PC-9 (cell line): ENCODE measurements at places on chromosomes 2 and 18. TPM values are rescaled to one million over a fixed set of nuclear protein-coding genes. Genes with fewer than 3 reads are reported as not detected.

The GALR1 gene
- not detected in 2 replicates for total RNA-seq

The NT5C1B gene
- not detected in 2 replicates for total RNA-seq

The PPIL3 gene
- total RNA-seq = 41.0 and 49.0 TPM in 2 replicates

The STARD7 gene
- 171 and 189 TPM in 2 replicates for total RNA-seq

The ANKRD29 gene
- 4.3 and 4.6 TPM in 2 replicates for total RNA-seq

The MPP4 gene
- total RNA-seq = not detected in 2 replicates

GRCh38 chr2:60958800-60959199, 58.7 kb upstream of the PEX13 start:
- H3K4me1 ChIP-seq = peaks cover 61% of the 10 kb centered on the region
- H3K27ac ChIP-seq = peak overlapping the region; percentile 77
- peaks cover 2% of the 10 kb centered on the region; the same call in 1 of the 2 replicates for H3K36me3 ChIP-seq
- H3K27me3 ChIP-seq = no peaks in the 10 kb centered on the region
- no peak overlapping the region for H3K4me3 ChIP-seq
- DNase-seq = no peak

DNA sequence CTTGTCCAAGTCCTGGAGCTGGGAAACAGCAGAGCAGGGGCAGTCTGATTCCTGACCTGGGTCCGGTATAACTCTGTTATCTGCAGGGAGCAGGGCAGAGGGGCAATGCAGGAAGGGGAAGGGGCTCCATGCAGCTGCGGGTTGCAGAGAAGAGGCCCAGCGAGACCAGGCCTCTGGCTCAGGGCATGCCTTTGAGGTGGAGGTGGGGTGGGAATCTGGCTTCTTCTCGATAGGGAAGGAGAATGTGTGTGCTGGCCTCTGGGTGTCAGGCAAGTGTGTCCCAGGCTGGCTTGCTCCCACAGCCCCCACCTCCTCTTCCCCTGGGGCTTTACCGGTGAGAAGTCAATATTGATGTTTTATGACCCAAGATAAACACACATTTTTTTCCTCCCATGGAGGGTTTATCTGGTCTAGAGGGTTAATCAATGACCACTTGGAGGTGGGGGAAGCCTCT, 187.1 kb upstream of the HAAO start:
- peaks cover 10% of the 10 kb centered on the region for H3K4me1 ChIP-seq
- no peak overlapping the region for H3K4me3 ChIP-seq
- H3K27ac ChIP-seq = no peak overlapping the region
- no peak for DNase-seq
- no peaks in the 10 kb centered on the region for H3K36me3 ChIP-seq

- H3K36me3 ChIP-seq = no peaks in the 10 kb centered on the region
- no peaks in the 10 kb centered on the region for H3K27me3 ChIP-seq
- no peak overlapping the region for H3K27ac ChIP-seq
- H3K4me1 ChIP-seq = peaks cover 44% of the 10 kb centered on the region
- H3K4me3 ChIP-seq = no peak overlapping the region
Measured at GRCh38 chr2:48105848-48106247, 199.6 kb upstream of the FBXO11 start.

DNA sequence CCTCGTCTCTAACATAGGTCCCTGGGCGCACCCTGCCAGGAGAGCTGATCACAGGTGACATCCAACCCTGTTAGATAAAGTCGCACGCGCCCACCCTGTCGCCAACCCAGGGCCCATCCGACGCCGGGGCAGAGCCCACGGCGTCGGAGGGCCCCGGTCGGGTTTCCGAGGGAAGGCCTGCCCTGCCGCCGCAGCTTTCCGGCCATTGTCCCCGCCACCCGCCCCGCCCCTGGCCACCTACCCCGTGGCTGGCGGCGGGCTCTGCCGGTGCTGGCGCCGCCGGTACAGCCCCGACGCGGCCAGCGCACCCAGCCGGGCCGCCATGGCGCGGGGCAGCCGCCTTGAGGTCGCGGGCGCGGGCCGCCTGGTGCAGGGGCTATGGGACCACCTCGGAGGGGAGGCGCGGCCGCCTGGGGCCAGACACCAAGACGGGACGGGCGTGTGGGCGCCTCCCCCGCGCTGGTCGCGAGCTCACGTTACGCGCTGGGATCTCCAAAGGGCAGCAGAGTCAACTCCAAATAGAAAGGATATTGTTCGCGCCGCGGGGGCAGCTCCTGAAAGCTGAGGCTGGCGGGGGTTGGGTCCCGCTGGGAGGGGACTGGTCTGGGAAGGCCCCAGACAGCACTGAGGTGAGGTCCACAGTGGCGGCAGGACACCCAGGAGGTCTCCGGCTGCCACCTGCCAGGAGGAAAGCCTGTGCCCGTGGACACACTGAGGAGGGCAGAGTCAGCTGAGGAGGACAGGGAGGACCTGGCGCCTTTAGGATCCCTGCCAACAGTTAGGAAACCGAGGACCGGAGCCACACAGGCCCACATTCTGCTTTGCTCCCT, 11.1 kb downstream of the LIMS2 start:
- DNase-seq = no peak
- H3K36me3 ChIP-seq = no peaks in the 10 kb centered on the region
- H3K4me1 ChIP-seq = no peaks in the 10 kb centered on the region
- H3K27ac ChIP-seq = no peak overlapping the region
- no peak overlapping the region for H3K4me3 ChIP-seq

DNA sequence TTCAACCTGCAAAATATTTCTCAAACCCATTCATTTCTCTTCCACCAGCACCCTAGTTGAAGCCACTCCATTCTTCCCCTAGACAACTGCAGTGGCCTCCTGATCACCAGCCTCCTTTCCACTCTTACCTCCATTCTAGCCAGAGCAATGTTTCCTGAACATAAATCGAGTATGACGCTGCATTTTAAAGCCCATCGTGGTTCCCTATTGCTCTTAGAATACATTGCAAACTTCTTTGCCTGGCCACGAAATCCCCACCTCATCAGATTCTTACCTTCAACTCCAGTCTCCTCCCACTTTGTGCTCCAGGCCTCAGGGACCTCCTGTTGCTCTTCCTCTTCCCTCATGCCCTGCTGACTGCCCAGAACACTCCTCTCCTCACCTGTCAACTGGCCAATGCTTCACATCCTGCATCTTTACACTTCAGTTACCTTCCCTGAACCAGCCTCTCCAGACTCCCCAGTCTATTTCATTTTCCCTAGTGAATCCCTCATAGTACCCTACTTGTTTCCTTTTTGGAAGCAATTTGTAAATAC, 176.5 kb upstream of the CTAGE1 start:
- no peaks in the 10 kb centered on the region for H3K4me1 ChIP-seq
- no peaks in the 10 kb centered on the region for H3K36me3 ChIP-seq
- no peaks in the 10 kb centered on the region for H3K27me3 ChIP-seq
- DNase-seq = no peak
- no peak overlapping the region for H3K27ac ChIP-seq

DNA sequence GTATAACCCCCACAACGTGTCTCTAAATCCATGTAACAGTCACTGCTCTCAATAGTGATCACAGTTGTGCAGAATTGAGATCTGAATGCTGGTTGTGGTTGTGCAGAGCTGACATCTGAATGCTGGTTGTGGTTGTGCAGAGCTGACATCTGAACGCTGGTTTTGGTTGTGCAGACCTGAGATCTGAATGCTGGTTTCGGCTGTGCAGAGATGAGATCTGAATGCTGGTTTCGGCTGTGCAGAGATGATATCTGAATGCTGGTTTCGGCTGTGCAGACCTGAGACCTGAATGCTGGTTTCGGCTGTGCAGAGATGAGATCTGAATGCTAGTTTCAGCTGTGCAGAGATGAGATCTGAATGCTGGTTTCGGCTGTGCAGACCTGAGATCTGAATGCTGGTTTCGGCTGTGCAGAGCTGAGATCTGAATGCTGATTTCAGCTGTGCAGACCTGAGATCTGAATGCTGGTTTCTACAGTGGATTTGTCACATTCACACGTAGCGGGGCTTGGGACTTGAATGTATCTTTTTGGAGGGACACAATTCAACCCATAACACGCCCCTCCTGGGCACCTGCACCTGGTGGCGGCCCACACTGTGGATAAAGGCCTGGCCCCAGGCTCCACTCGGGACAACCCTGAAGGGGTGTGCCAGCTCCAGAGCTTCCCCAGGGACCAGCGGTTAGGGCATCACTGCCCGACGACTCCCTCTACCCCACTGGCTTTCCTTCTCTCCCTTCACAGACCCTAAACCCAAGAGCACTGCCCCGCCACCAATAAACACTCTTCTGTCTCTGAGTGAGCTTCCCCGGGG, 51.1 kb upstream of the SLC66A3 start:
- DNase-seq = no peak
- peaks cover 8% of the 10 kb centered on the region for H3K4me1 ChIP-seq
- no peaks in the 10 kb centered on the region for H3K27me3 ChIP-seq
- no peak overlapping the region for H3K27ac ChIP-seq

DNA sequence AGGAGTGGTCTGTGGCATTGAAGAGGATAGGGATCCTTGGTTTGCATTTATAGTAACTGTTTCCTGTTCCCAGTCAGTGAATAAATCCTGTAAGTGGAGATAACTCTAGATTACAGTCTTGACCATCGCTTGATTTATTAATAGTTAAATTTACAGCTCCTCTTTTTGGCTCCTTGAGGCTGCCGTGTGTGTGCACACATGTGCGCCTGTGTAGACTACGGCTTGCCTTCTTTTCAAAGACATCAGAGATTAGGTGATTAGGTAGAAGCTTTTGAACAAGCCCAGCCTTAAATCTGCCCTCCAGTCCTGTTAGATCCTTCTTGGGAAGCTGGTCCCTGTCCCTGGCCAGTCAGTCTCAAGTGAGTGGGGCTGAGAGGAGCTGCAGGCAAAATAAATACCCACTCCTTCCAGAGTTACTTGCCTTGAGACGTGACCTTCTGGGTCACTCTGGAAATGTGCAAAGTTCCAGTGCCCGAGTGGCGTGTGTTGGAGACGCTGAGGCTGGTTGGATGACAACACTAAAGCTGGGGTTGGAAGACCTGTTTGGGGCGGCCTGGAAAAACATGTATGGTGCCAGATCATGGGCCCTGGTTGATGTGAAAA, 32.0 kb downstream of the TCF7L1 start:
- DNase-seq = no peak
- H3K27me3 ChIP-seq = no peaks in the 10 kb centered on the region
- no peaks in the 10 kb centered on the region for H3K4me1 ChIP-seq
- no peaks in the 10 kb centered on the region for H3K36me3 ChIP-seq
- no peak overlapping the region for H3K27ac ChIP-seq

DNA sequence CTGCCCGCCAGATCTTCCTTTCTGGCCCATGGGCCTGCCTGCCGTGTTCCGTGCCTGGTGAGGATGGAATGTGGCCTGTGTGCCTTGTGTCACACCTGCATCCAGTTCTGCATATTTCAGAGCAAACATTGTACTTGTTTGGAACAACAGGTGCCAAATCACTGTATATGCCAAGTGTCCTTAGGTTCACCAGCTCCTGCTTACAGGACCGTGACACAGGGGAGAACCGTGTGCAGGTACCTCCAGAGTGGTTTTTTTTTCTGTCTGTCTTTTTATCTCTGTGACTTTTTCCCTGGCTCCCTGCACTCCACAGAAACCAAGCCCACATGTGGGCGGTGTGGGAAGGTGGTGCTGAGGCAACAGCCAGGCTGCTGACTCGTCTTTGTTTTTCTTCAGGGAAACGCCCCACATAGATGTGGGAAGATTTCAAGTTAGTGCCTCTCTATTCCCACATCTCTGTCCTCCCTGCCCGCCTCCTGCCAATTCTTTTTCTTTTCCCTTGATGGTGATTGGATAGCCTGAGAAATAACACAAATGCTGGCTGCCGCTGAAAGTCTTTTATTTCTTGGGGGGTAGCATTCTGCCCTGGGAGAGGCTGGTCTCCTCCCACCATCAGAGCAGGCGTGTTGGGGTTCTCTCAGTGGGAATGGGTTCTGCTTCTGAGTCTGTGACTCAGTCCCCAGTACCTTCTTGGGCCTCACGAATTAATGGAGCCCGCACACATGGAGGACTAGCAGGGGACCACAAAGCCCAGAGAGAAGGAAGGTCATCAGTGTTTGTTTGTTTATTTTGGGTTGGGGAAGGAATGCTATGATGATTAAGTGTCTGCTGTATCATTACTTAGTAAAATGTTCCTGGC, 21.4 kb downstream of the GRHL1 start:
- peaks cover 37% of the 10 kb centered on the region; the same call in 1 of the 2 replicates for H3K36me3 ChIP-seq
- peak; percentile 20 for DNase-seq
- H3K27ac ChIP-seq = peak overlapping the region; percentile 76
- no peak overlapping the region for H3K4me3 ChIP-seq

DNA sequence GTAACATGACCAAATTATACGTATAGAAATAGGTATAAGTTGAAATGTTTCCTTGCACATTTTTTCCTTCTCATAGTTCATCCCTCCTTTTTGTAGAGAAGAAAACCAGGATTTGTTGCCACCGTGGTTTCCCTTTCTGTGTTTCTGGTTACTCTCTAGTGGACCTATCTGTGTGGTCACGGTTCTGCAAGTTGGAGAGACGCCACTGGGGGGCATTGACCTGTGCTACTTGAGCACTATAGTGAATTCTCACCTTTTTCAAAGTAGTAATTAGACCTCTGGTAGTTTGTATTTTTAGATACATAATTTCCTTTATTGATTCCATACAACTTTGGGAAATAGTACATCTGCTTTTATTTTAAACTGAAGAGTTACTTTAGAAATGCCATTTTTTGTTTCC, 444.8 kb downstream of the PTPRM start:
- no peaks in the 10 kb centered on the region for H3K36me3 ChIP-seq
- H3K4me3 ChIP-seq = no peak overlapping the region
- no peak overlapping the region for H3K27ac ChIP-seq
- no peak for DNase-seq
- H3K4me1 ChIP-seq = no peaks in the 10 kb centered on the region
- no peaks in the 10 kb centered on the region for H3K27me3 ChIP-seq

DNA sequence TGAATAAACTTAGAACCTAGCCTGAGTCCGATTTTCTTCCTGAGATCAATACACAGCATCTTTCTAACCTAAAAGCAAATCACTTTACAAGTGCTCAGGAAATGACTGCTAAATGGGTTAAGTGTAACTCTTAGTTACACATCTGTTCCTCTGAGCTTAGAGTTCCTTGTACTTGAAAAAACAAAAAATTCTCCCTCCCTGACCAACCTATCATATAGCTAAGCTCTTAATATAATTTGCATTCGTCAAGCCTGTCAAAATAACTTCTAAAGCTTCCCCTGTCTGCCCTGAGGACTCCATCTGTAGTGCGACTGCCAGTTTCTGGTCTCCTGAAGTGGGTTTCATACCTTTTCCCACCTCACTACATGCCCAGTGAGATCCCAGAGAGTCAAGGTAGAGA, 190.4 kb downstream of the NCK2 start:
- H3K36me3 ChIP-seq = no peaks in the 10 kb centered on the region
- no peak for DNase-seq
- no peaks in the 10 kb centered on the region for H3K4me1 ChIP-seq
- H3K27me3 ChIP-seq = peaks cover 3% of the 10 kb centered on the region; the same call in 1 of the 2 replicates

DNA sequence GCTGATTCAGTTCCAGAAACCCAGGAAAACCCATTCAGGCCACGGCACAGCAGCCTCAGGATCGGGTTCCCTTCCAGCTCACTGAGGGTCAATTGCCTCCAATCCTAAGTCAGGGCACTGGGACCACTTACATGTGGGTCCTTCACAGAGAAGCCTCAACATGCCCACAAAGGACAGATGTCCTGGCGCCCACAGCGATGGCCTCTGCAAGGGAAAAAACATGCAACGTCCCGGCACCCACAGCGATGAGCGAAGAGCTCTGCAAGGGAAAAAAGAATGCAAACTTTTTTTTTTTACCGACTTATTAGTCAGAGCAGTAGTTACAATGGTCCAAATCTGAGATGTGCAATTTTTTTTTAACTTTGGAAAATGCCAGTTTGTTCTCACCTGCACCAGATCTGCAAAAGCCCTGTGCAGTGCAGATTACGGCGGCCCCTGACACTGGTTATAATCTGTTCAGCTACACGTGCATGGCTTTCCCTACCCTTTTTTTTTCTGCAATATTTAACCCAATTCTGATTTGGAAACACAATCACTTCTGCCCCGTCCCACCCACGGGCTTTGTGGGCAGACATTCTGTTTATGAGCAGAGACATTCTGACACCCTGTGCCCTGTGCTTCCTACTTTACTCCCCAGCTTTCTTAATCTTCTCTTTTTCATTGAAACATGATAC, 159.3 kb upstream of the SALL3 start:
- H3K4me1 ChIP-seq = no peaks in the 10 kb centered on the region
- no peak overlapping the region for H3K27ac ChIP-seq
- H3K36me3 ChIP-seq = no peaks in the 10 kb centered on the region
- DNase-seq = no peak
